ENCODE measurements at places on chromosomes 3 and 15.

GRCh38 chr3:143040261-143040879 is 39.0 kb downstream of the U2SURP start:
- DNase-seq, result no peak

DNA sequence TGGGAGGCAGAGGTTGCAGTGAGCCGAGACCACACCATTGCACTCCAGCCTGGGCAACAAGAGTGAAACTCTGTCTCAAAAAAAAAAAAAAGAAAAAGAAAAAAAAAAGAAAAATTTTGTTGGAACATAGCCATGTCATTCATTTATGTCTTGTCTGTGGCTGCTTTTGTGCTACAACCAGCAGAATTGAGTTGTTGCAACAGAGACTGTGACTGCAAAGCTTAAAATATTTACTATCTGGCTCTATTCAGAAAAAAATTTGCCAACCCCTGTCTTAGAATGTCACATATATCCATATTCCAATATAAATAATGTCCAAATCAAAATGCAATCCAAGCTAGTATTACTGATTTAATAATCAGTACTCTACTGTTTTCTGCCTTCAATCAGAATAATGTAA is 25.1 kb downstream of the CD80 start:
- no peak for DNase-seq

- no peak for DNase-seq
Observed at GRCh38 chr15:92617549-92618520, 37.7 kb downstream of the FAM174B start.

GRCh38 chr3:42749025-42749752 is 23.9 kb downstream of the CCDC13 start:
- DNase-seq, result no peak

- DNase-seq, result no peak
Observed at GRCh38 chr3:55524565-55525244, 37.6 kb upstream of the WNT5A start.

- no peak for DNase-seq
Observed at GRCh38 chr15:90871139-90871715, 2.8 kb downstream of the FURIN start.

DNA sequence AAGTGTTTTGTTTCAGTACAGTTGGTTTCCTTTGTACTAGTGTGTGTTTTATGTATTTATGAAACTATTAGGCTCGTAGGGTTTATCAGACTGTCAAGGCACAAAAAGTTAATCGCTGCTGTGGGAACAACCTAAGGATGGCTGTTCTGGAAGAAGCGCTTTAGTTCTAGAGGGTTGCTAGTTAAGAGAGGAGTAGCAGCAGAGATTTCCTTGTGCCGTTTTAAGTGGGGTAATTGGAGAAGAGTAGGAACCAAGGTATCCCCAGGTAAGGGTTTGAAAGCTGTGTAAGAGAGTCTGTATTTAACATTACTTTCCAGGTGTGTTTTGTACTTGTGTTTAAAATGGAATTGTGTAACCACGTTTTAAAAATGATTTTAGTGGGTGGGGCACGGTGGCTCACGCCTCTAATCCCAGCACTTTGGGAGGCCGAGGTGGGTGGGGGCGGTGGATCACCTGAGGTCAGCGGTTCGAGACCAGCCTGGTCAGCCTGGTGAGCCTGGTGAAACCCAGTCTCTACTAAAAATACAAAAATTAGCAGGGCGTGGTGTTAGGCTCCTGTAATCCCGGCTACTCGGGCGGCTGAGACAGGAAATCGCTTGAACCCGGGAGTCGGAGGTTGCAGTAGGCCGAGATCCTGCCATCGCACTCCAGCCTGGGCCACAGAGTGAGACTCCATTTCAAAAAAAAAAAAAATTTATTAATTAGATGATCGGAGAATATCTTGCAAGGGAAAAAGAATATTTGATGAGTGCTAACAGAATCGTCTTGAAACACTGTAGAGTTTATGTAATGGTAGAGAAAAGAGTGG is 2.6 kb downstream of the MORF4L1 start:
- DNase-seq, result no peak

GRCh38 chr15:81889485-81889881 is 156.3 kb downstream of the MEX3B start:
- no peak for DNase-seq

- DNase-seq, result no peak
Observed at GRCh38 chr3:150296966-150297365, 111.1 kb upstream of the TSC22D2 start.

- no peak for DNase-seq
Observed at GRCh38 chr15:41258750-41259471, 27.8 kb downstream of the CHP1 start.

GRCh38 chr3:138620431-138620830 is 11.9 kb downstream of the FAIM start:
- no peak for DNase-seq

DNA sequence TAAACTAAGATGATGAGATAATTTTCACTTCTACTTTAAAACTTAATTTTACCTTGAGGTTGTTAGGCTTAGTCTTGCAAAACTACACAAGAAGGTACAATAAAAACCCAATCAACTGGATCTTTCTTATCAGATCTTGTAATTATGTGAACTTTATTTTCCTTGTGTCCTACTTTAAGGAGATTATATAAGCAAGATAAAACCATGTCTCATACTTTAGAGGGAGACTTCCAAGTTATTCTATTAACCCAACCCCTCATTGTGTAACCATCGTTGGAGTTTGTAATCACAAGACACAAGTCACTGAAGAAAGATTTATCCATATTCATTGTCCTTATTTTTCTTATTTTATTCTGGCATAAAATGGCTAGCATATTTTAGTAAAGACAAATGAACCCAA is 165.6 kb downstream of the SERPINI1 start:
- no peak for DNase-seq

DNA sequence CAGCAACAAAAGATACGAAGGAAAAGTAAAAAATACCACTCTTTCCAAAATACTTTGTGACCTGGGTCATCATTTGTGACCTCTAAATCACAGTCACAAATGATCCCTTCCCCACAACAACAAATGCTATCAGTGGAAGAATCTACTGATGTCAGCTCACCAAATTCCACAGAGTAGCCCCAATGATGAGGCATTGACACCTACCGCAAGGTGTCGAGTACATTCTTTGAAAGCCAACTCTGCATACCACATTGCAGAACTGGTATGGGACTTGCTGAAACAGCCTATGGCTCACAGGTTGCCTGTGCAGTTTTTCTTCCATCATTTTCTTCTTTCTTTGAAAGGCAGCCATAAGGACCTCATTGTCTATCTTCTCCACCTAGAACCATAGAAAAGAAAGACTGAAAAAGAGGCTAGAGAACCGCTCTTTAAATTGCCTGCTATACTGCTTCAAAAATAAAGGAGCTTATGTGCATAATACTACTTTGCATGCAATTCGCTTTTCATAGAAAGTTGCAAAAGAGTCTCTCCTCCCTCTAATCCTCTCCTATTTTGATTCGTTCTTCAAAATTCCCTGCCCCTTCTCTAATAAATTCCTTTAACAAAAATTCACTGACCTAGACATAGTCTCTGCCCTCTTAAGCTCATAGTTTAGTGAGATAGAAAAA is 21.4 kb upstream of the KPNA1 start:
- DNase-seq, result no peak

GRCh38 chr3:88291486-88291885 is 141.7 kb downstream of the C3orf38 start:
- no peak for DNase-seq

- DNase-seq, result no peak
Observed at GRCh38 chr15:49934487-49934886, 184.5 kb downstream of the ATP8B4 start.

GRCh38 chr3:101009386-101009785 is 16.2 kb upstream of the ABI3BP start:
- no peak for DNase-seq

- DNase-seq, result no peak
Observed at GRCh38 chr3:190366133-190366532, 21.8 kb upstream of the CLDN16 start.

DNA sequence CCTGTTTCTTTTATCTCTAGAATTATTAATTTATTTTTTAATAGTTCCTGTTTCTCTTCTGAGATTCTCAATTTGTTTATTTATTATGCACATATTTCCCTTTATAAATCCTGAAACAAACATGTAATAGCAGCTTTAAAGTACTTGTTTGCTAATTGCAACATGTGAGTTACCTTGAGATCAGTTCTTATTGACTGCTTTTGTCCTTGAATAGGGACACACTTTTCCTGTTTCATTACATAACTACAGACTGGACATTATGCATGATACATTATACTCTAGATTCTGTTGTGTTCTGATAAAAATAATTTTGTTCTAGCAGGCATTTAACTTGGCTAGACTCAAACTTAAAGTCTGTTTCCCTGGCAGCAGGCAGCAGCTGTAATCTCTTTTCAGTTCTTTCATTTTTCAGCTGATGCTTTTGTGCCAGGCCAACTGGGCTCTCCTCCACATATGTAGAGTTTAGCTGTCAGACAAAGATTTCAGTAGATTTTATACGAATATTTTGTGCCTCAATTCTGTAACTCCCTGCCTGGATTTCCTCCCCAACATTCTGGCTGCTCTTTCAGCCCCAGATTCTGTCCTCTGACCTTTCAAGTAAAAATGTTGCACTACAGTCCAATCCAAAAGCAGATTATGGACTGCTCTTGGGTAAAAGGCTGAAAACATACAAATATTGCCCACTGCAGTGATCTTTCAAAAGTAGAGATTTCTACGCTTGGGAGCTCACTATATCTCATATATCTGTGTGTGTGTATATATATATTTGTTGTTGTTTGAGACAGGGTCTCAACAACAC is 41.9 kb downstream of the PCOLCE2 start:
- DNase-seq, result no peak

GRCh38 chr3:16319307-16319706 is 54.3 kb downstream of the OXNAD1 start:
- no peak for DNase-seq

- DNase-seq, result no peak
Observed at GRCh38 chr3:134029256-134029733, 430 bp downstream of the SLCO2A1 start.

GRCh38 chr3:124570232-124570631 is 160.0 kb upstream of the UMPS start:
- DNase-seq, result no peak

DNA sequence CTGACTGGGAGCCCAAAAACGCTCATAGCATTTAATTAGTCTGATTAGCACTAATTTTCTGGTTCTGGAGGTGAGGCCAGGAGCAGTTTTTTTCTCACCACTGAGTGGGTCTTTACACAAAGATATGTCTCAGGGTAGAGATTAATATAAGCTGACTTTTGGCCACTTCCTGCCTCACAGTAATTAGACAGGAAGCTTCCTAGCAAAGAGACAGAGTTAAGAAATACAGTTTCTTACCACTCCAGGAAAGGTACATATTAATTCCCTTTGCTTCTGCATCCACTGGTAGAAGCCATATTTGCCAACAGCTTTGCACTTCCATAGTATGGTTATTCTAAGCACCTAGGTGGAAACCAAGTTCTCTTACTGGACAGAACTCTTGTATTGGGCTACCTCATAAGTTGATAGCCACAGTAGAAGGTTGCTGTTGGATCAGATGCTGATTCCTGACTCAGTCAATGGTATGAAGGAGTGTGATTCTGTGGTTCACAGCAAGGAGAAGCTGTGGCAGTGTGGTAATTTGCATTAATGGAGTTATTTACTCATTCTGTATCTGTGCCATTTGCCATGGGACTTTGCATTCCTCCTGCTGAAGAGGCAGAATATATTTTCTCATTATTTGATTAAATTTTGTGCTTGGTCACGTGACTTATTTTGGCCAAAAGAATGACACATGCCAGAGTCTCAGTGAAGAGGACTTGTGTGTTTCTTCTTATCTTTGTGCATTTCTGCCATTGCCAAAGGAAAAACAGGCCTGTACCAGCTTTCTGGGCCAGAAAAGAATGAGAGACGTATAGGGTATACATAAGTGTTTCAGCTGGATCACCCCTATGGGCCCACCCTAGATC is 17.5 kb upstream of the ZBTB20 start:
- no peak for DNase-seq

DNA sequence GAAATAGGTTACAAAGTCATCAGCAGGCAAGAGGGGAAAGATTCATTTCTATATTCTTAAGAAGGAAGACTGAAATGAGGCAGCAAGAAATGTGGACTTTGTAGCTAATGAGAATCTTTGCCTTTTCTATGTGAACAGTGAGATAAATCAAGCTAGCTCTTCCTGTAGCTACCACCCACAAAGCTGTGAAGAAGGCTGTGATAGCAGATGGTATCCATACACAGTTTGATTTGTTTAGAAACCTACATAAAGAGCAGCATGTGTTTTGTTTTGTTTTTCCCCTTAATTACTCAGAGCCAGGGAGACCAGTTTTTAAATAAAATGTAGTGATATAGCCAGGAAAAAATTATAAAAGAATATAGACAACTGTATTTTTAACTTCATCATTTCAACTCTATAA is 45.5 kb downstream of the TEX9 start:
- no peak for DNase-seq

DNA sequence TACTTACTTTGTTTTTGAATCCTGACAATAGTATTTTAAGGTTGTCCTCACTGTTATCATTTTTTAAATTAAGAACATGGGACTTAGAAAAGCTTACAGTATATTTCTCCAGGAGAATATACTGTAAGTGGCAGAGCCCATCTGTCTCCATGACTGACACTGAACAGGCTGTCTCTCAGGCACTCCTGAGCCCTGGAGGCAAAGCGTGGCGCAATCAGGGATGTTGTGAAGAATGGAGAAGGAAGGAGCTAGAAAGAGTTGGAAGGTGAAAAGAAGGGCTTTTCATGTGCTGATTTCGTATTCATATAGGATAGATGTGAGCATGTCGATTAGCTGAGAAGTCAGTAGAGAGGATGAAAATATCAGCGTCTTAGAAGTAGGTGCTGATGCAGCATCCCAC is 41.5 kb downstream of the FGF12 start:
- no peak for DNase-seq

- DNase-seq, result no peak
Observed at GRCh38 chr3:7843441-7843840, 658.2 kb upstream of the LMCD1 start.

DNA sequence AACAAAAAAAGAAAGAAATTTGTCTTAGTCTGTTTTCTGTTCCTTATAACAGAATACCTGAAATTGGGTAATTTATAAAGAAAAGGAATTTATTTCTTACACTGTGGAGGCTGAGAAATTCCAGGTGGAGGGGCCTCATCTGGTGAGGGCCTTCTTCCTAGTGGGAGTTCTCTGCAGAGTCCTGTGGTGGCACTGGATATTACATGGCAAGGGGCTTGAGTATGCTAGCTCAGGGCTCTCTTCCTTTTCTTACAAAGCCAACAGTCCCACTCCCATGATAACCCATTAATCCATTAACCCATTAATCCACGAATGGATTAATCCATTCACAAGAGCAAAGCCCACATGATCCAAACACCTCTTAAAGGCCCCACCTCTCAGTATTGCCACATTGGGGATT is 2.9 kb upstream of the SATB1 start:
- no peak for DNase-seq

DNA sequence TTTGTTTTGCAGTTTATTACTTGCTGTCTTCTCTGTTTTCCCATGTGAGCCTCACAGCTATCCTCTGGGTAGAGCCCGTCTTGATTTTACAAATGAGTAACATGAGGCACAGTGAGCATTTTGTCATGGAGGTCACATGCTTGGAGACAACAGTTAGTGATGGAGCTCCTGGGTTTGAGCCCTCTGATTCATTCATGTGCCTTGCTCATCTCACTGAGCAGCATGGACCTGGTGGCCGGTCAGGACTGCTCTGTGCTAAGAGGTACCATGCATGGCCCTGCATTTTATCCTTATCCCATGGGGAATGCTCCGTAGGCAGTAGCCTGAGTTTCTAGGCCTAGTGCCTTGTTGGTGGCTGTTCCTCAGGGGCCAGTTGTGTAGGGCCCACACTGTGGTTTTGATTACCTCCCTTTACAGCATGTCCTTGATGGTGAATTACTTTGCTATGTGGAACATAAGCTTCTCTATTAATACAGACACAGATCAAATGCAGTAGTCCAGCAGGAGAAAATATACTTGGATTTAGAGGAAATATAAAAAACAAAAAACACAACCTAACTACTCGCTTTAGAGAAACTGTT is 35.6 kb downstream of the MAP2K5 start:
- no peak for DNase-seq
